ENCODE measurements at places on chromosomes 7 and 10.

DNA sequence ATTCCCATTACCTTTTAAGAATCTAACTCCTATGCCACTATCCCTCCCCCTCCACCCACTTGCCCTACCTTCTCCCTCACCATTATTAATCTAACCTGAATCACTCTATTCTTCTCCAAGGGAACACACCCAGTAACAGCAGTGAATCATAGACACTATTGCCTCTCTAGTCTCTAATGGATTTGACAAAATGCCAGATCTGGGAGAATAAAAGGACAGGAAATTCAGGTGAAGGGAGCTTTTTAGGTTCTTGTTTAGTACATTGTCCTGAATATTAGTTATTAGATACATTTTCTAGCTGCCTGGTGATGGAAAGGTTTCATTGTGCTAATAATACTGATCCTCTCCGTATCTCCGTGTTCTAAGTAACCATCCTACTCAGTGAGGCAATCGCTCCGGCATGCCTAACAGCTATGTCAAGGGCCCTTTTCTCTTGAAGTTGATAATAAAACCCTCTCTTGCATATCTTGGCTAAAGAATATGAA, 4.1 kb upstream of the SFR1 start:
- no peak for DNase-seq

DNA sequence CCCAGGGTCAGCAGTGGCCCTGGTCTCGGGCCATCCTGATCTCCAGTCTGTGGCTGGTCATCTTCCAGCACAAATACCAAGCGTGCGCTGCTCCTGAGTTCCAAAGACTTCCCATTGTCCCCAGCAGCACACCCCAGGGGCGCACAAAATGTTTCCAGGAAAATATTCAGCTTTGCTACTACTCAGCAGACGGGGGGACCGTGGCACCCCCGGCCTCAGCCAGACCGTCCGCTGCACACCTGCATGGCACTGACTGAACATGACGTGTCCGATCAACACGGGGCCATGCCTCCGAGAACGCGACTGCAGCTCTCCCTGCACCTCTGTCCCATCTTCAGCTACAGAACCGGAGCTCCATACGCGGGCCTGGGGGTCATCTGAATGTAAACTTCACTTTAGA, 9.6 kb upstream of the INSIG1 start:
- no peak for DNase-seq

DNA sequence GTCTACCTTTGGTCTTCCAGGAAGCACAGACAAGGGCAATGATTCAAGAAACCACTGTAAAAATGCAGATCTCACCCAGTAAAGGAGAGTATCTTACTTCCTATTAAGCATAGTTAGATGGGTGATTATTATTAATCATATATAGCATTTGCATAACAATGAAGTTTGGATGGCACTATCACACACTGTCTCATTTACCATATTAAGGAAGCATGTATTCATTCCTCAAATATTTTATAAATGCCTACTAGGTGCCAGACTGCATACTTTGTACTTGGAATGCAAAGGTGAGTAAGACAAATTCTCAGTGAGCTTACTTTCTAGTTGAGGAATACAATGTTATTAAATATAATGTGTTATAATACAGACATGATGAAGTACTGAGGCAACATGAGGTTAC, 53.9 kb upstream of the SKAP2 start:
- DNase-seq, result no peak

DNA sequence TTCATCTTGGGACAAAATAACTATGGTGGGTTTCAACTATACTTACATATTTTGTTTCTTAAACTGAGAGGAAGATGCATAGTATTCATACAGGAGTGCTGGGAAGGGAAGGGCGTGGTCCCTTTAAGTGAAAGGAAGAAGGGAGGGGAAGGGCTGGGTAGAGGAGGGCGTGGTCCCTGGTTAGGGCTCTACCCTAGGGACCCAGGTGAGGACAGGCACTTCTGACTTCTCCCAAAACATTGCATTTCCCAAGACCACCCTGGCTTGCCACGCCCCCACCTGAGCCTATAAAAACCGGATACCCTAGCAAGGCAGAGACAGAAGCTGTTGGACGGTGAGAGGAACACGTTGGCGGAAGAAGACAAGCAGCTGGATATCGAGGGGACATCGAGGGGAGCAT, 157.6 kb upstream of the PLXNA4 start:
- no peak for DNase-seq

GRCh38 chr7:47149208-47149839, 432.6 kb downstream of the TNS3 start:
- DNase-seq, result peak; percentile 27

GRCh38 chr10:76230921-76231285, 799.5 kb downstream of the LRMDA start:
- DNase-seq, result no peak

DNA sequence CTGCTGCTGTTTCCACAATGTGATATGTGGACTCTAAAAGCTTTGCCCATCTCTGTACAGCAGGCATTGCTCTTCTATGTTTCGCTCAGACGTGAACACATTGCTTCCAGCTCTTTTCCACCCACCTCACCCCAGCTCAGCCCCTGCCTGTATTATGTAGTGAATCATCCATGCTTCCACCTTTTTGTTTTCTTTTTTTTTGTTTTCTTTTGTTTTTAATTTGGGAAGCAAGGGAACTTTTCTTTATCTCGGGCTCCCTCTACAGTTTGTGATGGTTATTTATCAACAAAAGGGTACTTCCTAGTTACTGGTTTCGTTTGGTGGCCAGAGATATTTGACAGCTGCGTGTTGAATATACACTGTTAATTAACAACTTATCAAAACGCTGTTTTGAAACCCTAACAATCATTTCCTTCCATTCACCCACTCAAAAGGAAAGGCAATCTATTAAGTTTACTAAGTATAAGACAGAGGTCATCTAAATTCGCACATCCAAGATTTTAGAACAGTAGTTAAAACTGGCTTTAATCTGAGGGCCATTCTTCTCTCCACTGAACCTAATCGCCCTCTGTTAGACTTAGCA, 127.9 kb upstream of the STK17A start:
- peak; percentile 44 for DNase-seq

GRCh38 chr10:93745408-93746065, 12.2 kb upstream of the LGI1 start:
- no peak for DNase-seq

DNA sequence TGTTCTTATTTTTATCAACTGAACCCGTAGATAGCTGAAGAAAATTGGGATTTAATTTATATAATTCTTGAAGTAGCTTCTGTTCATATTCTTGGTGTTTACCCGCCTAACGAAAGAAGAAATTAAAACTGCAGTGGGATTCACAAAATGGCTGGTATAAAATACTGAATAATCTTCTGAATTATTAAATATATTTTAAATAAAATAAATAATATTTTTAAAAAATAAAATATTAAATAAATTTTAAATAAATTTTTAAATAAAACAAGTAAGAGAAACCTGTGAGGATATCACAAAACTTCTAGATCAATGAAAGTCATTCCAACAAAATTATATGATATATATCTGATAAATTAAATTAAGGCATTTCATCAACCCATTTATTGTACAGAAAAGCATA, 99.4 kb downstream of the CNOT4 start:
- no peak for DNase-seq

GRCh38 chr10:1372212-1372611, 316.0 kb downstream of the WDR37 start:
- DNase-seq, result no peak

DNA sequence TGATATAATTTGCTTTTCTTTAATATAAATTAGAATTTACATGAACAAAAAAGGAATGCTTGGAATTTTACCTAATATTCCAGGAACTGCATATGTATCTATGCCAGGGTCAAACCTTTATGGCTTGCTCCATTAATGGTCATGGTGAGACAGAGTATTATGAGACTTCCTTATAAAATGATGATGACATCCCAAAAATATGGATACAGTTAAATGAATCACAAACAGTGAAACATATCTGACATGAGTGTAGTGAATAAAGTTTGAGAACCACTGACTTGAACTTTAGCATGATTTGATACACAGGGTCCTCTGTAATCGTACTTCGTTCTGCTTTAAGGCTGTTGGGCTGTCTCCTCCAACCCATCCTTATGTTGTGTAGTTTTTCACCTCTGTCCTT, 51.8 kb downstream of the MARCHF5 start:
- DNase-seq, result no peak

DNA sequence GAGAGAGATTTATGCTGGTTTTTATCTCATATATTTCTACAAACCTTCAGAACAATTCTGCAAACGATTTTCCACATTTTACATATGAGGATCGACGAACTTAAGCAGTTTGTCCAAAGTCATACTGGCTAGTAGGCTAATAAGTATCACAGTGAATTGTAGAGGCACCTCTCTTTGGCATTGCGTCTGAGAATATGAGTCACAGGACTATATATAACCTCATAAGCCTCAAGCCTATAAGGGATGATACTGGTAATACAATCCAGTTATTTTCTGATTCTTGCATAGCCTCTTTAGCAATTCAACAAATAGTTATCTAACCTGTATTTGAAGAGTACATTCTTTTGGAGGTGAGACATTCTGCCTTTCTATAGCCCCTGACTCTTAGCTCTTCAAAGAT, 129.8 kb downstream of the GPR158 start:
- DNase-seq, result no peak

- peak; percentile 78 for DNase-seq
These were observed 169.9 kb upstream of the ASAH2 start for GRCh38 chr10:50421026-50421719.

DNA sequence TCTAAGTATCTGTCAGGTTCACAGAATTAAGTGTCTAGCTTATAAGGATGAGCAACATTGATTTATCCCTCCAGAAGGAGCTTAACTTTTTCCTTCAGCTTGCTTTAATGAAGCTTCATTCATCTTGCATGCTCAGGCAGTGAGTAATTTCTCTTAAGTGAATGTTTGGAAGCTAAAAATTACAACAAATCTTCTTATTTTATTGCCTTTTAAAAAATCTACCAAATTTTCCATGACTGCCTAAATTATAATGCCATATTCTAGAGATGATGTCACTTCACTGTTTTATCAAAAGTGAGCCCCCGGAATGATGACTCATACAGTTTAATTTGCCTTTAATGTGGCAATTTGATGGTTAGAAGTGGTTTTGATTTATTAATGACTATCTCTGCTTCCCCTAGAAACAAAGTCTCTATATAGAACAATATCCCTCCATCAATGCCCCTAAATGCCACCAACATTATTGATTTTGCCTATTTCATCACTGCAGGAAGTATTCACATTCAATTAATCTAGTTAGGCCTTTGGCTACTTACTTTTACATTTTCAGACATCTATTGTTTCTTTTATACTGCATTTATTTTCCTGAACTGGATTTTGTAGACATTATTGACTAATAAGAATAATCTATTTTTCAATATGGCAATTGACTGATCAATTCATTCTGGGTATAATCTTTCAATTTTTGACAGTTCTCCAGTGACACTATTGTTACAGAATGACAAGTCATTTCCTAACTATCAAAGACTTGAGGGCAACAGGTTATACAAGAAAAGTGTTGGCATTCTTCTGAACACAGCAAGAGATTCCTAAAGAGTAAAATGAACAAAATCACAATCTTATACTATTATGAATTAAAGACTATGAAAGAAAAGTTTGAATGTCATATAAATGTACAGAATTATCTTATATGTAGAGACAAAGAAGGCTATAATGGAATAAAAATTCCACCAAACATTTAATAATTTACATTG, 139.3 kb upstream of the ODAD2 start:
- no peak for DNase-seq

GRCh38 chr7:78095549-78095948, 297.0 kb downstream of the PHTF2 start:
- no peak for DNase-seq
